Cardiac fibroblast (primary cell): ENCODE measurements at places on chromosomes 2 and 18.

DNA sequence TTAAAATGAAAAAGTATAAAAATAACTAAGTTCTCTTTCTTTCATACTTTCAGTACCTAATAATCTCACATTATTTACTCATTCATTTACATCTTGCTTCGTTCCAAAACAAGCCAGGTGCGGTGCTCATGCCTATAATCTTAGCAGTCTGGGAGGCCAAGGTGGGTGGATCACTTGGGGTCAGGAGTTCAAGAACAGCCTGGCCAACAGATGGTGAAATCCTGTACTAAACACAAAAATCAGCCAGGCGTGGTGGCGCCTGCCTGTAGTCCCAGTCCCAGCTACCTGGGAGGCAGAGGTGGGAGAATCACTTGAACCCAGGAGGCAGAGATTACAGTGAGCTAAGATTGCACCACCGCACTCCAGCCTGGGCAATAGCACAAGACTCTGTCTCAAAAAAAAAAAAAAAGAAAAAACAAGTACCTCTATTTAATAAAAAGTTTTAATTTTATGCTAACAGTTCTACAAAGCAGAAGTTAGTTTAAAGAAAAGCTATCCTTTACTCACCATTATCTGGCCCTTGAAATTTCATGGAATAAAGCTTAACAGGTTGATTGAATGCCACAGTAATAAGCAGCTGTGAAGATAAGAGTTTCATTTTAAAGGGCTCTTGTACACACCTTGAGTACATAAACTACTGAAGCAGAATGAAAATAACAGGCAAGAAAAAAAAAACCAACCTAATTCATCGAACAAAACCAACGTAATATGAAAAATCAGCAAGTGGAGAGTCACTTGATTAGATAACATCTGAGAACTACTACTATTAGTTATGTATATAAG, 22.5 kb downstream of the TXNL1 start:
- DNase-seq: no peak

GRCh38 chr2:60433018-60433596, 120.3 kb downstream of the BCL11A start:
- DNase-seq: no peak

- no peak for DNase-seq
These were observed 71.2 kb upstream of the TMEM200C start for GRCh38 chr18:5966514-5966913.

DNA sequence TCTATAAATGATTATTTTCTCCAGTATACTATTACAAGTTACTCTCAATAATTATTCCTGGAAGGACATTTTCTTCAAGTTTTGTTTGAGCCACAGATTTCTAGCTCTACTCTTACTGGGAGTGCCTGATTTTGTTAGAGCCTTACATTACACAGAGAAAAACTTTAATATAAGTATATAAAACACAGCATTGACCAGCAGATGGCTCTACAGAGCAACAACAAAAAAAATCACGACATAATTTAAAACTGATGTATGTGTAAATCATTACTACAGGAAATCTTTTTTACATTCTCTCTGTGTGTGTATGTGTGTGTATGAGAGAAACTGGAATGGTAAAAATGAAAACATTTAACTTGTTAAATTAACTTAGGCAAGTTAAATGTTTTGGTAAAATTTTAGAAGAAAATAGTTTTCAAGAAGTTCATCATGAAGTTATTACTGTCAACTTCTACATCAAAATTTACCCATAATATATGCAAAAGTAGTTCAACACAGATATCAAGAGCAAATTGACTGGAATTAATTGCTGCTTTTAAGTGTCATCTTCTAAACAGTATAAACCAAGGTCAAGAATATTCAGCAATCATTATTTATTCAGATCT, 103.3 kb downstream of the MDH1 start:
- peak; percentile 79 for DNase-seq

GRCh38 chr2:9473308-9473984, 905 bp upstream of the IAH1 start:
- no peak for DNase-seq
